MCF 10A (cell line): ENCODE measurements at places on chromosomes 7 and 10.

GRCh38 chr7:102286237-102287110 is at the start of gene SH2B2:
TSS of gene SH2B2 (plus strand) at chr7:102286868. CDS start at chr7:102300551, 13,683 bp downstream.
- peaks cover 9% of the 10 kb centered on the region for H3K4me1 ChIP-seq
- DNase-seq, result peak; percentile 74
- H3K27ac ChIP-seq, result peak within 1 kb of the TSS; percentile 31
- no peaks in the 10 kb centered on the region for H3K36me3 ChIP-seq

- no peaks in the 10 kb centered on the region for H3K27me3 ChIP-seq
- H3K27ac ChIP-seq, result no peak overlapping the region
- peaks cover 6% of the 10 kb centered on the region for H3K36me3 ChIP-seq
- no peak overlapping the region for H3K4me3 ChIP-seq
- DNase-seq, result no peak
Measured at GRCh38 chr7:2474224-2474623, 2.0 kb downstream of the GRIFIN start.

DNA sequence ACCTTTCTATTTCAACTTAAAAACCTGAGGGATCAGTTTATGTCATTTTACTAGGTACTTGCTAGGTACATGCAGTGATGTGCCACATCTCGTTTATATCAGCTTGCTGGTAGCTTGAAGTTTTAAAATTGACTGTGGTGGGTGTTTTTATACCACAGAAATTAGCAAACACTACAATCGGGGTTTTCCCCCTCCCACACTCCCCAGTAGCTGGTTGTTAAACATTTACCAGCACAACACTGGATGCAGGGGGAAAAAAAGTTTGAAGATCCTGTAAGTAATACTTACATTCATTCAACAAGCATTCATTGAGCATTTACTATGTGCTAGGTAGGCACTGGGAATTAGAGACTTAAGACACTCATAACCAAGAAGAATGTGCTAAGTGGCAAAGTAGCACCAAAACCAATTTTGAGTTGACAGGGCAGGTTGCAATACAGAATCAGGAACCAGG is 32.6 kb downstream of the USP6NL start:
- H3K27me3 ChIP-seq, result no peaks in the 10 kb centered on the region
- no peak overlapping the region for H3K4me3 ChIP-seq
- peaks cover 10% of the 10 kb centered on the region for H3K4me1 ChIP-seq
- no peak overlapping the region for H3K27ac ChIP-seq

- no peak overlapping the region for H3K4me3 ChIP-seq
- DNase-seq, result no peak
- peaks cover 8% of the 10 kb centered on the region for H3K4me1 ChIP-seq
Measured at GRCh38 chr10:43794181-43794815, 145.6 kb upstream of the ZNF32 start.

- H3K27me3 ChIP-seq, result no peaks in the 10 kb centered on the region
- no peak overlapping the region for H3K4me3 ChIP-seq
- H3K4me1 ChIP-seq, result peaks cover 6% of the 10 kb centered on the region
- H3K27ac ChIP-seq, result no peak overlapping the region
- H3K36me3 ChIP-seq, result no peaks in the 10 kb centered on the region
- DNase-seq, result no peak
Measured at GRCh38 chr7:75870557-75871161, 8.2 kb upstream of the RHBDD2 start.

DNA sequence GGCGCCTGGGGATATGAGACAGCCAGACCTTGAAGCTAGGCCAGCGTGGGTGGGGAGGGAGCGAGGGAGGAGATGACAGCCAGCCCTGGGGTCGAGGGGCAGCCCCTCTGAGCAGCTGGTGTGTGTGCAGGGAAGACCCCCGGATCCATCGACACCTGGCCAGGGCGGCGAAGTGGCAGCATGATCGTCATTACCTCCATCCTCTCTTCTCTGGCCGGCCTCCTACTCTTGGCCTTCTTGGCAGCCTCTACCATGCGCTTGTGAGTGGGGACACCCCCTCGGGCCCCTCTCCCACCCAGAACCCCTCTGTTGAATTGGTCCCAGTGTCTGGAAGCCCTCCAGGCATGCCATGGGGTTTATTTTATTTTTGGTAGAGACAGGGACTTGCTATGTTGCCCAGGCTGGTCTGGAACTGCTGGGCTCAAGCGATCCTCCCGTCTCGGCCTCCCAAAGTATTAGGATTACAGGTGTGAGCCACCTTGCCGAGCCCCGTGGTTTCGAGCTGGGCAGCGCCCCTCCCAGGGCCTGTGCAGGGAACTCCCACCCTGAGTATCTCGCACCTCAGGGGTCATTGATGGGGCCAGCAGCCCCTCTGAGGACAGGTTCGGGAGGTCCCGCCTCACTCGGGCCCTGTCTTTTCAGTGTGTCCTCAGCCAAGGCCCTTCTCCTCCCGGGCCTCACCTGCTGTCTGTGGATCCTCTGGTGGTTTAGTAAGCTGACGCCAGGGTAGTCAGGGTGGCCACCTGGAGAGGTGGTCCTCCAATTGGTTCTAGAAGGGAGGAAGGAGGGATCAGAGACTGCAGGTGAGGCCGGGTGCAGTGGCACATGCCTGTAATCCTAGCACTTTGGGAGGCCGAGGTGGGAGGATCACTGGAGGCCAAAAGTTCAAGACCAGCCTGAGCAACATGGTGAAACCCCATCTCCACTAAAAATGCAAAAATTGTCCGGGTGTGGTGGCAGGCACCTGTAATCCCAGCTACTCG is 3.8 kb downstream of the UPK3B start:
- no peak overlapping the region for H3K4me3 ChIP-seq
- H3K4me1 ChIP-seq, result peaks cover 6% of the 10 kb centered on the region
- DNase-seq, result no peak
- no peak overlapping the region for H3K27ac ChIP-seq

DNA sequence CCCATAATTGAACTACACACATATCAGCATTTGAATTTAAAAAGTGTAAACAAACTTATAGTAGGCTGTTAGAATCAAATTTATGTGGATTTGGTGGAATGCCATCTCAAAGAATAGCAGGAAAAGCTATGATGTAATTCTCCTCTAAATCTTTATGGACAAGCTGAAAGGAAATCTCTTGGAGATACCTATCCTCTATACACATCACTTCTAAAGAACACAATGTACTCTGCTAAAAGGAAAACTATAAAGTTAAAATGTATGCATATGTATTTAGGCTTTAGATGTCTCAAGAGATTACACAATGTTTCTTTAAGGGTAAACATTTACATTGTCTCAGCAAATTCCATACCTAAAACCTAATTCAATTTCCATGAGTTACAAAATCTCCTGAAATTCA is 323.3 kb downstream of the CRPPA start:
- peak; percentile 49 for DNase-seq
- no peaks in the 10 kb centered on the region for H3K27me3 ChIP-seq
- H3K36me3 ChIP-seq, result no peaks in the 10 kb centered on the region
- H3K4me1 ChIP-seq, result peaks cover 4% of the 10 kb centered on the region

DNA sequence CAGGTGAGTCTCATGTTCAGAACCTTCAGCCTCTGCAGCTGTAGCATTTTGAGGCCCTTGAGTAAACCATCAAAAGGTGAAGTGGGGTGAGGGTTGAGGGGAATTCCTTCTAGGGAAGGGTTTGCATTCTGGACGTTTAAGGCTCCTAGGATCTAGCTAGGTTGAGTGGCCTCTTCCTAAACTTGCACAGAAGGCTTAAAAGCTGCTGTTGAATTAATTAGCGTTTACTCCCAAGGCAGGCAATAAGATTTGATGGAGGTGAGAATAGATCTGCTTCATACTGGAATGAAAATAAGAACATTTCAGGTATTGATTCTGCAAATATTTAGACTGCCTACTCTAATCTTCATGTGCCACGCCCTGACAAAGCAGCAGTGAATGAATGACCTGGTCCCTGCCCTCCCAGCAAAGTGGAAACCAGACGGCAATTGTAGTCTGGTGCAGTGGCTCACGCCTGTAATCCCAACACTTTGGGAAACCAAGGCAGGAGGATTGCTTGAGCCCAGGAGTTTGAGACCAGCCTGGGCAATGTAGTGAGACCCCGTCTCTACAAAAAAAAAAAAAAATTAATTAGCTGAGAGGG is 11.4 kb upstream of the KPNA7 start:
- no peaks in the 10 kb centered on the region for H3K27me3 ChIP-seq
- no peak for DNase-seq
- H3K36me3 ChIP-seq, result no peaks in the 10 kb centered on the region
- no peak overlapping the region for H3K27ac ChIP-seq
- H3K4me1 ChIP-seq, result peaks cover 9% of the 10 kb centered on the region
- no peak overlapping the region for H3K4me3 ChIP-seq

- no peaks in the 10 kb centered on the region for H3K27me3 ChIP-seq
- peaks cover 45% of the 10 kb centered on the region for H3K36me3 ChIP-seq
- H3K27ac ChIP-seq, result no peak overlapping the region
- DNase-seq, result no peak
- no peaks in the 10 kb centered on the region for H3K4me1 ChIP-seq
Measured at GRCh38 chr7:96686305-96686704, 23.3 kb downstream of the SEM1 start.

- H3K27ac ChIP-seq, result no peak overlapping the region
- H3K4me1 ChIP-seq, result no peaks in the 10 kb centered on the region
- H3K4me3 ChIP-seq, result no peak overlapping the region
- H3K36me3 ChIP-seq, result no peaks in the 10 kb centered on the region
Measured at GRCh38 chr10:129916506-129916995, 47.5 kb downstream of the EBF3 start.

DNA sequence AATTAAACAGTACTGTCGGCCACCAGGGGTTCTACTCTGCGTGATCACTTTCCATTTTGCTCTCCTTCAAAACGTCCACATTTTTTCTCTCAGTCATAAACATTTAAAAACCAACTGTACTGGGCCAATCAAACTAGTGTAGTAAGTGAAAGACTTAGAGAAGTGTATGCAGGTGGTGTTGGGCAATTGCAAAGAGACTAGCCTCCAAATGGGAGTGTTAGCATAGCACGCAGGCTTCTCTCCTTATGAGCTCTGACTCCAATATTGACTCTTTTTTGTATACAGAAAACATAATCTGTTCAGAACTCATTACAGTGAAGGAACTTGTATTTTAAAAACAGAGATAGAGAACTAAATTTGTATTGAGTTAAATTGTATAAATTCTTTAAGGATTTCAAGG is 150.6 kb downstream of the SDK1 start:
- no peak for DNase-seq
- no peaks in the 10 kb centered on the region for H3K4me1 ChIP-seq
- H3K4me3 ChIP-seq, result no peak overlapping the region
- H3K27ac ChIP-seq, result no peak overlapping the region
- H3K36me3 ChIP-seq, result no peaks in the 10 kb centered on the region

DNA sequence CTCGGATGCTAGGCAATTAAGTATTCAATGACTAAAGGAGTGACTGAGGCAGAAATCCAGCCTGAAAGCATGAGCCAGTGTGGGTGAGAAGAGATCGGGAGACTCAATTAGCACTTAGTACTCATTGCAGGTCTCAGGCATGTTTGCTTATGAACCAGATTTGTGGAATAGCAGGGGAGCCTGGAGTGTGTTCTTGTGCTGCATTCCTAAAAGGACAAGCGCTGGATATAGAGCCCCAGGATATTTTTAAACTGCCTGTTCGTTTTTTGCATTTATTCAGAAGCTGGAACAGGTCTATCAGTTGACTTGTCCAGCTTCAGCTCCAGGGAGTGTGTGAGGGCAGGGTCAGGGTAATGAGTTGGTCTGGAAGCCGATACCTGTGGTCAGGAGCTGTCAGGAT is 120.3 kb downstream of the BMPER start:
- H3K4me3 ChIP-seq, result no peak overlapping the region
- no peaks in the 10 kb centered on the region for H3K27me3 ChIP-seq
- DNase-seq, result no peak
- H3K27ac ChIP-seq, result no peak overlapping the region
- H3K36me3 ChIP-seq, result no peaks in the 10 kb centered on the region
- no peaks in the 10 kb centered on the region for H3K4me1 ChIP-seq

DNA sequence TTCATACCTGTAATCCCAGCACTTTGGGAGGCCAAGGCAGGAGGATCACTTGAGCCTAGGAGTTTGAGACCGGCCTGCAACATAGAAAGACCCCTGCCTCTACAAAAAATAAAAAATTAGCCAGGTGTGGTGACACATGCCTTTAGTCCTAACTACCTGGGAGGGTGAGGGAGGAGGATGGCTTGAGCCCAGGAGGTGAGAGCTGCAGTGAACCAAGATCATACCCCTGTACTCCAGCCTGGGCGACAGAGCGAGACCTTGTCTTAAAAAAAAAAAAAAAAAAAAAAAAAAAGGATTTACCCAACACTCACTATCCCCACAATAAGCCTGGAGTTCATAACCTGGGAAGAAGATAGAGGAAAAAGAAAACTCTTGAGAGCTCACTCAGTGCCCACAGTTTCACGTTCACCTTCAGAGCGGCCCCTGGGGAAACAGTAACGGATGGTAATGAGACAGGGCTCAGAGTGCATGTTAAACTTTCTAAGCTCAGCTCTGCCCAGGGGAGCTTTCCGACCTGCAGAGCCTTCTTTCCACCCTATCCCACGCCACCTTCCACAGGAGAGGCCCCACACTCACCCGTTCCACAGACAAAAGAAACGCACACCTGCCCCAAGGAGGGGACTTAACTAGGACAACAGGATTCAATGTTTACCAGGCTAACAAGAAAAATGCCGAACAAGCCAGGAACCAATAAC is 259.8 kb upstream of the KLF14 start:
- H3K4me3 ChIP-seq, result peak overlapping the region; percentile 59
- no peak for DNase-seq
- peaks cover 41% of the 10 kb centered on the region for H3K36me3 ChIP-seq
- H3K4me1 ChIP-seq, result peaks cover 69% of the 10 kb centered on the region
- no peaks in the 10 kb centered on the region for H3K27me3 ChIP-seq
- H3K27ac ChIP-seq, result peak overlapping the region; percentile 96

- H3K27me3 ChIP-seq, result no peaks in the 10 kb centered on the region
- peak overlapping the region; percentile 74 for H3K4me3 ChIP-seq
- peak overlapping the region; percentile 3 for H3K27ac ChIP-seq
- peaks cover 12% of the 10 kb centered on the region for H3K4me1 ChIP-seq
- peaks cover 4% of the 10 kb centered on the region for H3K36me3 ChIP-seq
Measured at GRCh38 chr7:138459413-138460175, 465 bp upstream of the TRIM24 start.

GRCh38 chr10:100020886-100021253 is 11.1 kb upstream of the DNMBP start:
- H3K27ac ChIP-seq, result no peak overlapping the region
- no peaks in the 10 kb centered on the region for H3K36me3 ChIP-seq
- H3K27me3 ChIP-seq, result no peaks in the 10 kb centered on the region
- DNase-seq, result no peak
- no peak overlapping the region for H3K4me3 ChIP-seq

DNA sequence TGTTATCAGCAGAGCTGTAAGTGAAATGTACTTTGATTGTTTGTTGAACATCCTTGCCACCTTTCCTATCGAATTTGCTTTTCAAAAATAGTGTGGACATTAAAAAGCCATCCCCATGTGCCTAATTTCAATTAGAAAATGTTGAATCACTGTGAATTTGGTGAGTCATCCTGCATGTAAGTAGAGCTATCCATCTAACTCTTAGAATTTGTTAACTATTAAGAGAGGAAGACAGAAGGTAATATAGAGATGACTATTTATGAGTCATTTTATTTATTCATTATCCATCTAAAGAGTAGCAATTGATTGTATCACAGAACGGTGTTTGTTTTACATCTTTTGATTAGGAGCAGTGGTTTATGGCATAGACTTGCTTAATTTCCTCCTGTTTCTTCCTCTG is 154.7 kb downstream of the MGMT start:
- H3K4me1 ChIP-seq, result peaks cover 9% of the 10 kb centered on the region
- DNase-seq, result no peak
- H3K4me3 ChIP-seq, result no peak overlapping the region
